ENCODE measurements at places on chromosomes 1 and 21.

DNA sequence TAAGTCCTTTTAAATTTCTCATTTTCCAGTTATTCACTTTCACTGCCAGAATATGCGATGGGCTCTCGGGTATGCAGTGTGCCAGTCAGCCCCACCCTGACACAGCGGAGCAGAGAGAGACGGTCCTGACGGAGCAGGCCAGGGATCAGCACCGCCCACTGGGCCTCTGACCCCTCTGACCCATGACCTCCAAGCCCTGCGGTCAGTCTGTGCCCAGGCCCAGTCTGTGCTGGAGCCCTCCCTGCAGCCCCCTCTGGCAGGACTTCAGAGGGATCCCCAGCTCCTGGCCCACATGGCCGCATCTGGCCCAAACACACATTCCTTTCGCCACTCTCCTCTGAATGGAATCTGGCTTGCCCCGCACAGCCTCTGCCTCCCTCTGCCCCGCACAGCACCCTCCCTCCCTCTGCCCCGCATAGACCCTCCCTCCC is 43.4 kb upstream of the COL6A2 start:
- DNase-seq = no peak

GRCh38 chr1:22470227-22470626 is 18.6 kb downstream of the ZBTB40 start:
- DNase-seq = no peak

GRCh38 chr21:40120940-40121575 is 253.8 kb downstream of the PCP4 start:
- DNase-seq = no peak

- DNase-seq = no peak
These were observed 8.3 kb downstream of the ADCY10 start for GRCh38 chr1:167905671-167906070.

DNA sequence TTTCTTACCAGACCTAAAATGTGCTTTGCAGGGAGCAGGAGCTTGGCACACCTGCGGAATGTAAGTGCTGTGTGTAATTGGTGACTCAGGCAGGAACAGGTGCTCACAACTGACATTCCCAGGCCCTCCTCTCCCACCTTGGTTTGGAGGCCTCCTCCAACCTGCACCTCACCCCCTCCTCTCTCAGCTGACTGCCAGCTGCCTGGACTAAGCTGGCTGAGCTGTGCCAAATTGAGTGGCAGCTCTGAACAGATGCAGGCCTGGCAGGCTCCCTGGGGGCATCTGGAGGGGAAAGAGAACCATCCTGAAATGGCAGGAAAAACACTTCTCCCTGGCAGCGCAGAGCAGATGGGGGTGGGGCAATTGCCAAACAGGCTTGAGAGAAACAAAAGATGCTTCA is 91.7 kb upstream of the PGBD5 start:
- DNase-seq = no peak

Data from CD4-positive, alpha-beta T cell treated with Interleukin-21 for 1 hour (primary cell).